ENCODE measurements at places on chromosomes 6 and 20.

- no peak for DNase-seq
Measured at GRCh38 chr20:23639490-23639958, 1.8 kb upstream of the CST3 start.

GRCh38 chr6:255041-255750, 37.1 kb upstream of the DUSP22 start:
- DNase-seq: no peak

GRCh38 chr6:163333701-163334663, 80.5 kb upstream of the QKI start:
- no peak for DNase-seq

DNA sequence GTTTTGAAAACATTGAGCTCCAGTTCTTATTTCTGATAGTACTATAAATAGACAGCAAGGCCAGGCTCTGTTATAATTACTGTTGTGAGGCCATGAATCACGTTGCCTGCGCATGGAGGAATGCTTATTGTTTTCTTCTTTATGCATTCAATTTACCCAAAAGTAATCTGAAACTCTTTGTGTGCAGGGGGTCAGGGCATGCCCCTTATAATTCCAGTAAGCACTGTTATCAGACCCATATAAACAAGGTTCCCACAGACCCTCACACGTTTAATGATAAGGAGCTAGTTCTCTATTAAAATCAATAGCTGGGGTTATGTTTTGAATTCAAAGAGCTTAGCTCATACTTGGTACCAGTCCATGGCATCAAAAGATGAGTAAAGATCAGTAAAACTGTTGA, 174.8 kb upstream of the ARG1 start:
- DNase-seq: no peak

GRCh38 chr6:37135835-37136694, 33.9 kb upstream of the PIM1 start:
- DNase-seq: no peak

- DNase-seq: no peak
Measured at GRCh38 chr6:15621203-15622044, 41.4 kb downstream of the DTNBP1 start.

DNA sequence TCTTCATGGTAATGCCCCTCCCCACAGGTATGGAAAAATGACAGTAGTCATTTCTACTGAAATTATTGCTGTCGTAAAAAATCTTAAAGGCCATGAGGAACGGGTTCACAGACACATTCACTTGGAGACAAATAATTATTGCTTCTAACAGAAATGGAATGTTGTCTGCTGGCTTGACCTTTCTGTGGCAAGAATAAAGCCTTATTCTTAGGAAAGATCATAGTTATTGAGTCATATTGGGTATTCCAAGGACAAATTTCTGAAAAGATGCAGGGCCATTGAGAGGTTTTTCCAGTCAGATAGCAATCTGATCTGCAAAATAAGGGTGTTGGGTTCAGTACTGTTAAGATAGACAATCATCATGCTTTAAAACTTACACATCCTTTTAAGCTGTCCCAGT, 29.2 kb downstream of the AKAP7 start:
- no peak for DNase-seq
